Effector memory CD4-positive, alpha-beta T cell (primary cell): ENCODE measurements at places on chromosomes 13 and 19.

DNA sequence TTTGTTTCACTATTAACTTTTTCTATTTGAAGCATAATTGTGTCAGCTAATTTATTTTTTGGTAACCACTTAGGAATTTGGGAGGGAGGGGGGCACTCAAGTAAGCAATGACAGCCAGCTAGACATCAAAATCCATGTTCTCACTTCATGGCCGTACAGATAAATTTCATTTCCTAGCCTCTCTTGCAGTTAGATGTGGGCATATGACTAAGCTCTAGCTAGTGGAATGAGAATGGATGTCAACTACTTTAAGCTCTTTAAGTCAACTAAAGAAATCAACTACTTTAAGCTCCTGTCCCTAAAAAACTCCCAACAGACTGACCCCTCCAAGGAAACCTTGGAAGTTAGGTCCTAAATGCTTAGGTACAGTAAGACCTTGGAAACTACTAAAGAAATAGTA, 92.0 kb downstream of the KCNRG start:
- DNase-seq = no peak

DNA sequence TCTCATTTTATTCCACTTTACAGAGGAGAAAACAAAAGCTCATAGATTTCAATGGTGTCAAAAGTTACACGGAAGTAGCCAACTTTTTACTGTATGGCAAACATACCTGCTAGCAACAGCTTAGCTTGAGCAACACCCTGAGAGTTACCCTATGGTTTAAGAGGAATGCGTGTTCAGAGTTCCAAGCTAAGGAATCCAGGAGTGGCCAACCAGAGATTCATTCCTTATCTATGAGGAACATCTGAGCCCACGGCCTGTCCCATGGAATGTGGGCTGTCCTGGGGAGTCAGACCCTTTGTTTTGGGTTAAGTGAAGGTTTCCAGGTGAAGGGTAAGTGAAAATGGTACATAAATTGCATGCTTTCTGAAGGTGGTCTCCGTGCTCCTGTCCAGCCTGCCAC, 67.5 kb downstream of the STARD13 start:
- DNase-seq = no peak

- DNase-seq = no peak
These were observed 11.8 kb downstream of the VSTM2B start for GRCh38 chr19:29537601-29538000.

DNA sequence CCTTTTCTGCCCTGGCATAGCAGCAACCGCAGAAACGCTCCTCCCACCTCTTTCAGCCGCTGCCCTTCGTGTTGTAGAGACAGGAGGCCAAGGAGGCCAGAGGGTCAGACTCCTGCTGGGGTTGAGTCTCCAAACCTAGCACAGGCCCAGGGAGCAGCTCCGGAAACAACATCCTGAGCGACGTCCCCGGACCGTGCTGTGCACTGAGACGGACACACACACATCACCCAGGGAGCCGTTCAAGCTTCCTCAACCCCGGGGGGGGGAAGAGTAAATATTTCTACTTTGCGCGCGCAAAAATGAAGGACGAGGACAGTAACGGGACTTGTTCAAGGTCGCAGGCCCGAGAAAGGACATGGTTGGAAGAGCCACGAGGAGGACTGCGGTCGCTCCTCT, 657 bp downstream of the ZNF550 start:
- no peak for DNase-seq

DNA sequence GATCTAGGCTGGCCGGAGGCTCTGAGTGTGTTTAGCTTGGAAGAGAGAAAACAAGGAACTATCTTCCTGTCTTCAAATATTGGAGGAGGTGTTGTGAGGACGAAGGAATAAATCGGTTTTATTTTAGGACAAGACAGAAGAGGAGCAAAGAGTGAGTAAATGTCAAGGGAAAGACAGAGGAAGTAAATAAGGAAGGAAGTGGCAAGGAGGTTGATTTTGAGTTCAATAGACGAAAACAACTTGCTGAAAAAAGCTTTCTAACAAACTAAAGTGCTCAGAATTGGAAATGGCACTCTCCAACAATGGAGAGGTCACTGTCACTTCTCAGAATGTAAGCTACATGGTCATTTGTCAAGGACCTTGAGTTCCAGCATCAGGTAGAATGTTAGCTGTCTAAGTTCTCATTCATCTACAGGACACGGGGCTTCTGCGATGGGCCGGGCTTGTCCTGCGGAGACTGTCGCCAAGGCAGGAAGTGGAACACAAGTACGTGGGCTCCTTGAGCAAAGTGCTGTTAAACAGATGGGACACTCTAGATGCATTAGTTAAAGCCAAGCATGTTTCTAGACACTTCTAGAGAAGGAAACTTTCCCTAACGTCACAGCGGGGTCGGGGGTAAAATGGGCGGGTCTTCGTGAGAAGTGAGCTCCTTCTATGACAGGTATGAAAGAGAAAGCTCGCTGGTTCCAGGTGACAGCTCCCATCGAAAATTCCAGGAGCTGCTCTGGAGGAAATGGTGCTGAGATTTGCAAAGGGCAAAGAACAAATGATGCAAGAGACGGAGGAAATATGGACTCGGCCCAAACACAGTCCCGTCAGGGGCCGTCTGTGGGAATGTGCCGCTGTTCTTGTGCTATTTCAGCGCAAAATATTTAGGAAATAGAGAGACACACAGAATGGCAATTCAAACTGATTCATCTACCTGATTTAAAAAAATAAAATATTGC, 103.9 kb upstream of the UBL3 start:
- peak; percentile 31 for DNase-seq

DNA sequence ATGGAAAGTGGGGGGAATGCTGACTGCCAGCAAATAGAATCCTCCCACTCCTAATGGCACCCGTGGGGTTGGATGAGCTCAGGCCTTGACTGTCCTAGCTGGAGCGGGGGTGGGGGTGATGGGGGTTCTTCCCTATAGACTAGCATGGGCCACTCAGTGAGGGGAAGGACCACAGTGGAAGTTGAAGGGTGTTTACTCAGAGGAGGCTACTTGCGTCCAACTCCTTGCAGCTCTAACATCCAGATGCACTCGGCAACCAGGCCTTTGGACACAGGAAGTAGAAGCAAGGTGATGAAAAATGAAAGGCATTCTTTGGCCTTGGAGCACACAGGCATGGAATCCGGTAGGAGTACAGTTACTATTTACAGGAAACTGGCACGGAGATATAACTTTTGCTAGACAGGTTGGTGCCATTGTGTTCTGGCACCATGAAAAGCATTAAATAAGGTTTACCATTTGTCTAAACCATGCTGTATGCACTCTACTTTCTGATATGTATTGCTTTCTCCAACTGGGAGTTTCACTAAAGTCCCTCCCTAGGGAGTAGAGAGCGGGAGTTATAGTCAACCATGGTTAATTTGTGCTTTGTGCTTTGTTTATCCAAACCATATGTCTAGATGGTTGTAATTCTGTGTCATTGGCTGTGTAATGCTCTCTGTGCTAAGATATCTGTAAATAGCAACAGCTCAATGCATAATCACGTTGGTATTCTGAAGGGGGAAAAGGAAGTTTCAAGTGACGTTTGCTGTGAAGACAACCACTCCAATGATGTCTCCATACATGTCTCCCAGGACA, 125.3 kb downstream of the TSHZ3 start:
- no peak for DNase-seq

DNA sequence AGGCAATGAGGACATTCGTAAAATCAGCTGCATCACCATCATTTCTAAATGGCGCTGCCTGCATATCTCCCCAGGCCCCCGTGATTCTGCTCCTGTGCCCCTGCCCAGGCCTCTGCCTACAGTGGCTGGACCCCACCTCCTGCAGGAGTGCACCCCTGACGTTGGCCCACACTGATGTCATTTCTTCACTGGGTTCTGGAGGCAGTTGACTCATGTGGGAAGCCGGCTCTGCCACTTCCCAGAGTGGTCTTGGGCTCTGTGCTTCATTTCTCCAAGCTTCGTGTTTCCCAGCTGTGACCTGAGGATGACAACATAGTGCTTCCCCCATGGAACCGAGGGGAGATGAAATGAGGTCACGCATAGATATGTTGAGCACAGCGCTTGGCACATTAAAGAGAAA, 19.9 kb downstream of the CCNE1 start:
- no peak for DNase-seq

- DNase-seq = no peak
These were observed 124.3 kb upstream of the TMTC4 start for GRCh38 chr13:100798739-100799361.

GRCh38 chr19:50720921-50721381, 1.3 kb upstream of the SHANK1 start:
- no peak for DNase-seq

DNA sequence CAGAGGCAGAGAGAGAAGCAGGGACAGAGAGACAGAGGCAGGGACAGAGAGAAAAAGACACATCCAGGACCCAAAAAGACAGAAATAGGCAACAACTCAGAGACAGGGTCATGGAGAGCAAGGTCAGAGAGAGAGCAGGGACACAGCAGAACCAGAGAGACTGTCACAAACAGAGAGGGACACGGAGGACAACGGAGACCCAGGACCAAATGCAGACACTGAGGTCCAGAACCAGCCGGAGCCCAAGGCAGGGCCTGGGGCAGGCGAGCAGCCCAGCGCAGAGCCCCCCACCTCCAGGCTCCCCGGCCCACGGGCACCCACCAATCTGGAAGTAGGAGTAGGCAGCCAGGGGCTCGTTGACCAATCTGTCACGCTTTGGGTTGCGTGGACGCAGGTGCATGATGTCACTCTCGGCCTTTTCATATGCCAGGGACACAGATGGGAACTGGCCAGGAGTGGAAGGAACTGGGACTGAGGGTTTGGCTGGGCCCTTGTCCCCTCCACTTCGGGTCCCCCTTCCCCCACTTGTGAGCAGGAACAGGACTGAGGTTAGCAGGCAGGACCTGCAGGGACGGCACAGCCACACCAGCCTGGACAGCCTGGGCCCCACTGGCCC, 8.1 kb downstream of the TMEM147 start:
- DNase-seq = no peak

- no peak for DNase-seq
These were observed 265.6 kb downstream of the GPC5 start for GRCh38 chr13:91664039-91664438.

DNA sequence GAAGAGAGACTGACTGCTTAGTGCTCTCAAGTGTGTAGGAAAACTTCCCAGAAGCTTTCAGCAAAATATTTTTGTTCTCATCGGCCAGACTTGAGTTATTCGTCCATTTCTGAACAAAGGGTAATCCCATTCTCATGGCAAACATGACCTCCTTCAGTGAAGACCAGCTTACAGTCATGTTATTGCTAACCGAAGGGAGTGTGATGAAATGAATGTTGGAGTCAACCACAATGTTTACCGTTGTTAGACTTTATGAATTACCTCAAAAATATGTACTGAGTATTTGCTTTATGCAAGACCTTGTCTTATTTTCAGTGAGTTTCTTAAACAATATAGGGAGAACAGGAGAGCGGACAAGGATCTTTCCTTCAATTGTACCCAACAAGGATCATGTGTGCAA, 228.6 kb downstream of the LMO7 start:
- DNase-seq = no peak

DNA sequence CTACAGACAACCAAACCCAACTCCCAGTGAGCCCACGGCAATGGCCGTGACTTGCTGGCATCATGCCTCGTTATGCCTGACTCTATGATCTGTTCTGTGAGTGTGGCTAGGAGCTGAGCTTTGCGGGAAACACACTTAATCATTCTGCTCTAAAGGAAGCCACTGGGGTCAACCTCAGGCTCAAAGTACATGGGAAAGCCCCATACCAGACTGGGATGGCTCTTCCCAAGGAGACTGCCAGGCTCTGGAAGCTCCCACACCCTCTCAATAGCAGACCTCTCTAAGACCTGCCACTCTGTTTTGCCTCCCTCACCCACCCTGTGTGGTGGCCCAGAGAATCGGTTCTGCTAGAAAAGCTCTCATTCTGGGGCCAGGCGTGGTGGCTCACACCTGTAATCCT, 2.2 kb downstream of the PEPD start:
- no peak for DNase-seq

- no peak for DNase-seq
These were observed 74.5 kb upstream of the ANKRD10 start for GRCh38 chr13:110989331-110989730.

- no peak for DNase-seq
These were observed 7.1 kb downstream of the CD37 start for GRCh38 chr19:49342291-49342721.

GRCh38 chr13:43769529-43769928, 17.2 kb downstream of the ENOX1 start:
- no peak for DNase-seq

- DNase-seq = no peak
These were observed 572.4 kb downstream of the UQCRFS1 start for GRCh38 chr19:28640506-28640905.

GRCh38 chr13:26323764-26324163, 69.8 kb downstream of the CDK8 start:
- DNase-seq = no peak

DNA sequence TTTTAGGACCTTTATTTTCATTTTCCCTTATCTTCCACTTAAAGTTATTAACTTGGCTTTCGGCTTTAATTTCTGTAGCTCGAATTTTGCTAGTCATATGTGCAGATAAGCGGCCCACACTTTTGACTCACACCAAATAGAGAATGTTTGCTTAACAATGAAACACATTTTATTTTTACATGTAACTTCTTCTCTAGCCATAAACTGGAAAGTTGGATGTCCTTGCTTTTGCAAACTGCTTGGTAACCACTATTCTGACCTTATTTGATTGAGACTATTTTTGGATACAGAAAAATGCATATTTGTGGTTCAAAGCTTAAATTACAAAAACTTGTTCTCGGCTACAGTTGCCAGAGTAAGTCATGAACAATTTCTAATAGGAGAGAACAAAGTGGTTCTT, 600.0 kb downstream of the KCTD12 start:
- DNase-seq = no peak

- DNase-seq = no peak
These were observed 158.8 kb downstream of the NHLRC3 start for GRCh38 chr13:39196965-39197646.

GRCh38 chr13:113195360-113195759, 13.1 kb downstream of the PCID2 start:
- no peak for DNase-seq

DNA sequence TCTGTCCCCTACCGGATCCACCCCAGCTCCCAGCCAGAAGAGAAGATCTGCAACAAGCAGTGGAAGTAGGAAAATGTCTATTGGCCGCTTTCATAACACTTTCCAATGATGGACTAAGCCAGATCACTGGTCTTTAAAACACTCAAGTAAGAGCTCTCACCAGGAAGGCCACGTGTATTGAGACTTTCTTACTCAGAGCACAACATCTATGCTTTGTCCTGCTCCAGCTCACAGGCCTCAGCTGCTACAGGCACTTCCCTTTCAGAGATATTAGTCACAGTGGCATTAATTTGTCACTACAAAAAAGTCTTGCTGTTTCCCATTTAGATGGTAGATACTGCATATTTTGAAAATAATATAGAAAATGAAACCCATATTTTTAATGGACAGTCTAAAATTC, 164.2 kb downstream of the ABCC4 start:
- no peak for DNase-seq

- no peak for DNase-seq
These were observed 553.9 kb upstream of the ARGLU1 start for GRCh38 chr13:107121793-107122192.
